ENCODE measurements at places on chromosomes 16 and 17.

GRCh38 chr16:71943887-71944286, 48.6 kb downstream of the IST1 start:
- DNase-seq: no peak

GRCh38 chr17:1379930-1380313, 20.1 kb downstream of the YWHAE start:
- no peak for DNase-seq

GRCh38 chr16:77937473-77938149, 84.7 kb upstream of the CLEC3A start:
- no peak for DNase-seq

DNA sequence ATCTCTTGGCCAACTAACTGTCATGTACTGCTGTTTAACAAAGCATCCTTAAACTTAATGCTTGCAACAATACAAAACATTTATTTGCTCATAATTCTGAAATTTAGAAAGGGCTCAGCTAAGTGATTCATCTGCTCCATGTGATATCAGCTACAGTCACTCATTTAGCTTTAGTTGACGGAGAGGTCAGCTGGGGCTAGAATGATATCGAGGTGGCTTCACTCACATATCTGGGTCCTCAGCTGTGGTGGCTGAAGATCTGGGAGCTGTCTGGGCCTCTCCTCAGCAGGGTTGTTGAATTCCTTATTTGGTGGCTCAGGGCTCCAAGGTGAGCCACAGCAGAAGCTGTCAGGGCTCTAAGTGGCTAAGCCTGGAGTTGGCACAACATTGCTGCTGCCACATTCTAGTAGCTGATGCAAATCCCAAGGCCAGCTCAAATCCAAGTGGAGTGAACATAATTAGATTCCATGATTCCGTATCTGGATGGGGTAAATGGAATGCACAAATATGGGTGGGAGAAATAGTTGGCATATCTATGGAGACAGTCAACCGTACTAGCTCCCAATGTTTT, 62.8 kb downstream of the HS3ST3A1 start:
- no peak for DNase-seq

DNA sequence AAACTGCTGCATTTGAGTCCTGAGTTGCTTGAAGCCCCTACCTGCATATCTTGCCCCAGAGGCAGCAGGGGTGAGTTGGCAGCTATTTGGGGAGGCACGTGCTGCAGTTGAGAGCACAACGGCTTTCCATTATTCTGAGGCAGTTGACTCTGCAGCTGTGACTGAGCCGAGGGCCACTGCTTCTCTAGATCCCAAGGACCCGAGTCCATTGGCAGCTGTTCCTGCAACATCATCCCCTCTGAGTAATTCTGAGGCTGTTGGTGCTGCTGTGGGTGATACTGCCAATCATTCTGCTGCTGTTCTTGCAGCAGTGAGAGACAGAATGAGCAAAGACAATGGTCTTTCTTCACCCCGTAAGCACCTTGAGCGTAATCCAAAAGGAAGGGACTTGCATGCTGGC, 12.7 kb downstream of the TERF2IP start:
- DNase-seq: no peak

- no peak for DNase-seq
Observed at GRCh38 chr16:14302031-14302398, 230.9 kb downstream of the MRTFB start.

DNA sequence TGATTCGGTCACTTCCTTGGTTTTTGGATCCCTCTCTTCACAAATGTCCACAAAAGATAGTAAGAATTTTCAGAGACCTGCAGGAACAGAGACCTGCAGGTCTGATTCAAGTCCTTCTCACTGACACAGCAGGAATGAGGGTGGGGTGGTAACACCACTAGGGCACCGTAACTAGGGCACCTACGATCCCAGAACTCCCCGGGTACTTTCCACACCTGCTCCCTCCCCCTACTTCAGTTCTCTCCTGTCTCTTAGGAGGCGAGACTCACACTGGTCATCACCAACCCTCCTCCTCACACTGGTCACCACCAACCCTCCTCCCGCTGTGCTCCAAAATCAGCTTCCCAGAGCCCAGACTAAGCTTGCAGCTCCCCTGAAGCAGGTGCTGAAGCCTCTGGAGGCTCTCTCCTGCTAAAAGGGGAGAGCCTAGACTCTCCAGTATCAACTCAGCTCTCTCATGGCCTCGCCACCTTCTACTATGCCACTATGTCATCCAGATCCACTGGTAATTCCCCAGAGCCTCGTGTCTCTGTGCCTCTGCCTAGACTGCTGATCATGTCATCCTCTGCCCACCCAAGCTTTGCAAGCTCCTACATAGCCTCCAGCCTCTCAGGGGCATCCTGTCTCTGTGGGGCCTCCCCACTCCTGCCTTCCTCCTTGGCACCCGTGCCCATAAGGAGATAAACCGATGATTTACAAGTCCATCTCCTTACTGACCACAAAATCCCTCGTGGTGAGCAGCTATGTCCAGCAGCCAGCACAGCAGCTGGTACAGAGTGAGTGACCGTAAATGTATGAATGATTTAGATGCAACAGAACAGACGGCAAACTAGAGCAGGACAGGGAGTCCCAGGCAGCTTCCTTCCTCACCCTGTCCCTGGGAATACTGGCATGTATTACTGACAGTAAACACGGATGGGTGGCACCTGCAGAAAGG, 63.4 kb upstream of the GSG1L start:
- DNase-seq: no peak

GRCh38 chr17:39735882-39736281, 1.9 kb upstream of the GRB7 start:
- DNase-seq: no peak

GRCh38 chr17:19533036-19533717, 477 bp upstream of the SLC47A1 start:
- no peak for DNase-seq

DNA sequence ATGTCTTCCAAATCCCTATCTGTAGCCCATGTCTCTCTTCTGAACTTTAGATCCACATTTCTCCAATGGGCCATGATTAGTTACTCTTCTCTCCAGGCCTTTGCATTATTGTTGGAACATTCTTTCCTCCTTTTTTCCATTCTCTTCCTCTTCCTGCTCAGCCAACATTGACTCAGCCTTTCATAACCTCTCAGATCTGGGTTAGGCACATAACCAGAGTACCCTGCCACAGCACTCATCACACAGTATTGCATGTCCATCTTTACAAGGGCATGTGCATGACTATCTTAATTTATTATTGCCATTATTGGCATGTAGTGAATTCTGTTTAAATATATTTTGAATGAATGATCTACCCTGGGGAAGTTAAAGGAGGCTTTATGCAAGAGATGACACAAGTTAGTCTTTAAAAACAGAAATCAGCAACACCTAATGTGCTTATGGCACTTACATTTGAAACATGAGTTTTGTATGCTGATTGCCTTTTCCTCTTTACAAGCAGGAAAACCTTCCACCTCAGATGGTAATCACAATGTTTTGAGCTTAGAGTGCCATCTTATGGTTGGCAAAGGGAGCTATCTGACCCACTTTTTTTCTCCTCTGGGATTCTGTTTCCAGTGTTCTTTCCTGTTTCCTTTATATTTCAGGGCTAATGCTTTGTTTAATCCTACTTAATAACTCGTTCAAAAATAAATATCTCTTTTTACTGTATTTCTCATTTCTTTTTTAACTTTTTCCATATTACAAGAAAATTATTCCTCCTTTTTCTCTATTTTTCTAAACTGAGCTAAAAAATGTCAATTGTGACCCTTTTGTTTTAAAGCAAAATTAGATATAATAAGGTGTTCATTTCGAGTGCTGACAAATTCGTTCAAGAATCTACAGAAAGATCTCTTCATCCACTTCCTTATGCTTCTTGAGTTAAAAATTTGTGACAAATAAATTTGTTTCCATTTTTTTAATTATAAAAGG, 151.0 kb upstream of the RBL2 start:
- DNase-seq: no peak
